ENCODE measurements at places on chromosomes 4 and X. TPM values are rescaled to one million over a fixed set of nuclear protein-coding genes. Genes with fewer than 3 reads are reported as not detected.

The CT83 gene
- total RNA-seq, result not detected

The HDAC6 gene
- total RNA-seq, result 47.1 TPM

The CXCL8 gene
- 31.5 TPM for total RNA-seq

The ODAM gene
- total RNA-seq, result not detected

The HMX1 gene
- total RNA-seq, result not detected

The SYN1 gene
- total RNA-seq, result not detected

The RPS6KA6 gene
- 0.39 TPM for total RNA-seq

The HDX gene
- 5.8 TPM for total RNA-seq

The SYP gene
- total RNA-seq, result 1.00 TPM

The SPACA5 gene
- not detected for total RNA-seq

The CPXCR1 gene
- not detected for total RNA-seq

The CC2D2A gene
- total RNA-seq, result 14.3 TPM

The GAGE12H gene
- total RNA-seq, result not detected

The PRRG3 gene
- 0.32 TPM for total RNA-seq

The ELMOD2 gene
- total RNA-seq, result 18.7 TPM

The P2RY4 gene
- 0.42 TPM for total RNA-seq

The FAT1 gene
- 50.3 TPM for total RNA-seq

The STK32B gene
- 4.3 TPM for total RNA-seq

The MAGEB1 gene
- total RNA-seq, result not detected

The IGFBP7 gene
- 558 TPM for total RNA-seq

The ART3 gene
- not detected for total RNA-seq

The AKAP4 gene
- not detected for total RNA-seq

The RAB9B gene
- total RNA-seq, result 0.74 TPM

The OTUD4 gene
- 35.2 TPM for total RNA-seq

The MND1 gene
- total RNA-seq, result not detected

The UGT2B10 gene
- total RNA-seq, result not detected

The BCOR gene
- total RNA-seq, result 20.5 TPM

The TCEANC gene
- 2.9 TPM for total RNA-seq

The SRPX2 gene
- total RNA-seq, result 224 TPM

The DUSP21 gene
- total RNA-seq, result not detected

The CDKL2 gene
- total RNA-seq, result not detected

The PRSS12 gene
- total RNA-seq, result 0.16 TPM

The ELK1 gene
- 40.3 TPM for total RNA-seq

The FATE1 gene
- not detected for total RNA-seq

The MAPK10 gene
- total RNA-seq, result 38.9 TPM

The RELL1 gene
- total RNA-seq, result 56.2 TPM
